ENCODE measurements at places on chromosomes 11 and 22.

- no peak for DNase-seq
Observed at GRCh38 chr11:18066626-18067025, 20.6 kb upstream of the TPH1 start.

GRCh38 chr11:35550374-35551036 lies 25.1 kb upstream of the PAMR1 start:
- DNase-seq: no peak

DNA sequence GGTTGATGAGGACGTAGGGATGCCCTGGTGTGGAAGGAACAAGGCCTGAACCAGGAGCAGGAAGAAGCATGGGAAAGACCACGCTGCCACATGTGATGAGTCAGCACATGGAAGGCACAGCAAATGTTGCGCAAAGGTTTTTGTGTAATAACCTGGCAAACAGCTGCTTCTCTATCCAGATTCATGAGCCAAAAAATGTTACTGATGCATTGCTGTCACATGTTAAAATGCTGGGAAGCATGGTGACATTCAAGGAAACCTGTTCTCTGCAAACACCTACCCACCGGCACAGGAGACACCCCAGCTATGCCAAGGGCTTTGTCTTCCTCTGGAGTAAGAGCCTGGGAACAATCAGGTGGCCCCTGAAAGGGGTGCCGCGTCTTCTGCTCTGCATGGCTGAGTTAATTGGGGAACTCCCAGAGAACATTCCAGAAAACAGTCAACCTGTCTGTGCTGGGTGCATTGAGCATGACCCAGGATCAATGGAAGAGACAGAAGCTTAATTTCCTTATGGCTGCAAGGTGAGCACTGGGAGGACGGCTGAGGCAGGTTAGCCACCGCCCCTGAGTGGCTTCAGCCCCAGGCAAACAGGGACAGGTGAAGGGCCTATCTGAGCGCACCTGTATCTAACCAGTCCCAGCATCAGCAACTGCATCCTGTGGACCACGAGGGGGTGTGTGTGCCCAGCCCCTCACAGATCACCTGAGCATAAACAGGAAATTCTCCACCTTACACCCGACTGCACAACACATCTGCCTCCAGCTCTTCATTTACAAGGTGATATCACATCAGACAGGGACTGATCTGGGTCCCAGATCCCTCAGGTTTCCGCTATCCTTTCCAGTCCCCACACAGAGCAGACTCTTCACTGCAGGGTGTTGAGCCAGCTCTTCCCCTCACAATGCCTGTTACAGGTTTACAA lies 108.4 kb downstream of the GGTLC2 start:
- DNase-seq: no peak

DNA sequence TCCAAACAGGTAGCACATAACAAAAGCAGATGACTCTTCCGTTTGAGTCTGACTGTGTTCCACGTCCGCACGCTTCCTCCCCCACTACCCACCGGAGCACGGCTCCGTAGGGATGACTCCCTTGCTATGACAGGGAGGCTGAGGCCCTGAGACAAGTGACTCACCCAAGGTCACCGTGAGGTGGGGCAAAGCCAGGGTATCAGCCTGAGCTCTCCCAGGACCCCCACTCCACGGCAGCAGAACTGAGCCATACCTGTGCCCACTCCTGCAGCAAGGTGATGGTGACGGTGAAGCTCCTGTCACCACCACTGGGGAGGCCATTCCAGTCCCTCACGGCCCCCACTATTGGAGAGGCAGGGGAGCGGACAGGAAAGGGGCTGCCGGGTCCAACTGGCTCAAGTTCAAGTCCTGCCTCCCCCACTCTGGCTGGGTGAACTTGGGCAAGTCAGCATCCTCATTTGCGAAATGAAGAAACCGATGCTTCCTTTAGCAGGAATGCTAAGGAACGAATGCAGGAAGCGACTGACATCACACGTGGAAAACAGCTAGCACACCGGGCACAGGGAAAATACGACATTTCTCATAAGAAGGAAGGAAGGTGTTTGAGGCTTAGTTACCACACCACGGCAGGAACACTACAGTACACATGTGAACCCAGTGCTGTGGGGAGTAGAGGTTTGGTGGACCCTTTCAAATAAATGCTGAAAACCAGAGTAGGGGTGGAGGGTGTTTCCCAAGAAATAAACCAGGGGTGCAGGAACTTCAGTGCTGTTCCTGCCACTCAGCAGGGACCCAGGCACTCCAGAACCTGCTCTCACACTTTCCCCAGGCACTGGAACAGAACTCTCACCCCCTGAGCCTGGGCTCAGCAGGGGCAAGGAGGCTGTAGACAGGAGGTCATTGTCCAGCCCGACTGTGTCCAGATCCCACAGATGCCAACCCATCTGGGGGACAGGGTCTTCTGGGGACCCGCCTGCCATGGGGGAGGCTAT lies 32.4 kb upstream of the CBX7 start:
- DNase-seq: no peak

GRCh38 chr11:69972351-69972802 lies 105.7 kb upstream of the ANO1 start:
- DNase-seq: no peak

DNA sequence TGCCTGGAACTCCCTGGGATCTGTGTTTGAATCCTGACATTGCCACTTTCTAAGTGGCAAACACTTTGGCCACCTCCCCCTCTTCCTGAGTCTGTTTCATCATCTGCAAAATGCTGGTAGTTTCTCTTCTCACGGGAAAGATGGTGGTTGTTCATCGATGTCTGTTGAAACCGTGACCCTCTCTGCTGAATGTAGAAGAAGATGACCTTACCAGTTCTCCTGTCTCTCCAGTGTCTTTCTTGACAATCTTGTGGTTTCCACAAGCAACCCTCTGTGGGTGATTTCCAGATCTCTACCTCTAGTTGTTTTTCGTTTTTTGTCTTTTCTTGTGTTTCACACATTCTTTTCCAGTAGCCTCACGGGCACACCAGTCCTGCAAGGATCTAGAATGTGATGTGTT lies 27.5 kb downstream of the ZBTB16 start:
- no peak for DNase-seq

DNA sequence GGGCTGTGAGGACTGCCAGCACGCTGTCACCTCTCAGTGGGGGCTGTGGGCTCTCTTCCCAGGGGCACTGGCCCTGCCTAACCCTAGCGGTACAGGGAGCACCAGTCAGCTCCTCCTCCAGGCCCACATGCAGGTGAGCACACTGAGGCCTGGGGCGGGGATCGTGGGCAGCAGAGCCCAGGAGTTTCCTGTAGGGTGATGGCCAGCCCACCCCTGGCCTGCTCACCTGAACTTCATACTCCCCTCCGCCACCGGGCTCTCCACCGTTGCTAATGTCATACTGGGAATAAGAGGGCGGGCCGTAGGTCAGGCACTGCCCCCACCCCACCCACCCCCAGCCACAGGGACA lies 10.0 kb upstream of the TREH start:
- no peak for DNase-seq

Data from GM19239 (cell line).